ENCODE measurements at places on chromosomes 12 and 14.

- DNase-seq, result no peak
These were observed 490.3 kb downstream of the APAF1 start for GRCh38 chr12:99135376-99135775.

- DNase-seq, result no peak
These were observed 157.7 kb upstream of the TBX3 start for GRCh38 chr12:114841557-114842251.

DNA sequence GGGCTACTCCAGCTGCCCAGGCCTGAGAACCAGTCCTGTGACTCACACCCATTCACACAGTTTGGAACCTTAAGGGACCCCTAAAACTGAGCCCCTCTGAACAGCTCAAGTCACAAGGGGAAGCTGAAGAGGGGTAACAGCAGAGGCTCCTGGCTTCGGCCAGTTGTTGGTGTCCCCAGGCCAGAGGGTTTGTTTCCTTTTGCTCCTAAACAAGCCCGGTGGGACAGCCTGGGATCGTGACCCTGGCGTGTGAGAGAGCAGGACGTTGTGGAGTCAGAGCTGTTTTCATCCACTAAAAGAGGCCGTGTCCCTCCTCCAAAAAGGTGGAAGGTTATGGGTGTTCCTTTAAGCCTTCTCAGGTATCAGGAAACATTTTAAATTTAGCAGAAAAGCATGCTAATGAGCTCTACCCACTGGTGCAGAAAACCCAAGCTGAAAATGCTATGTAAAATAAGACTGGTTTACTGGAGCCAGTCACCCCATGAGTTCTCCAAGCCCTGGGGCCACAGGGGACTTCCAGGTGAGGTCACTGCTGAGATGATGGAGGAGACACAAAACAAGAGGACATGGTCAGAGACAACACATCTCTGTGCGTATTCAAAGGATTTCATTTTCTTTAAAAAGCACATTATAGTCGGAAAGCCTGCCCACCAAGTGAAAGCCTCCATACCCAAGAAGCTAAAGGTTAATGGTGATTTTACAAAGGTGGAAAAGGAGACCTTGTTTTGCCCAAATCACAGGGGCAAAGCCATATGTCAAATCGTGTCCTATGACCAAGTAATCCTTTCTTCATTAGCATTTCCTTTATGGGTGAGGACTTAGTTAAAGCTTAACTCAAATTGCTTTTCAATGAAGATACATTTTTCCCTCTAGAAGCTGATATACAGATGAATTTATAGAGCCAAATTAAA is 14.1 kb downstream of the PRKAB1 start:
- no peak for DNase-seq

GRCh38 chr12:99486277-99486676 is 161.3 kb upstream of the GARIN6 start:
- DNase-seq, result no peak

DNA sequence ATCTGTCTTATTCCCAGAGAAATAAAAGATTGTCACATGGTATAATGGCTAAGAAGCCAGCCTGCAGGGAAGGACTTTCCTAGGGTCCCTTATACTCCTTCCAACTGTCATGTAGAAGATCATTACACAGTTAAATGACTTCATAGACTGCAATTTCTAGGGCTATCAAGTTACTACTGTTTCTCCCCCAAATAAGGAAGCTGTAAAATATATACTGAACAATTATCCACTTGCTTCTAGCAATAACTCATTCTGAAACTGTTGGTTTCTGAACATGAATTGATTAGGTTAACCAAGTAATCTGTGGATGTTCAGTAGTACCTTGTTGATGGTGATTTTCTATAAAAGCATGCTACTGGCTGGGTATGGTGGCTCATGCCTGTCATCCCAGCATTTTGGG is 44.6 kb downstream of the A2ML1 start:
- DNase-seq, result no peak

- no peak for DNase-seq
These were observed 178.1 kb downstream of the SOX5 start for GRCh38 chr12:23771240-23771949.

GRCh38 chr14:77139540-77140358 is 1.8 kb downstream of the ZDHHC22 start:
- DNase-seq, result no peak

DNA sequence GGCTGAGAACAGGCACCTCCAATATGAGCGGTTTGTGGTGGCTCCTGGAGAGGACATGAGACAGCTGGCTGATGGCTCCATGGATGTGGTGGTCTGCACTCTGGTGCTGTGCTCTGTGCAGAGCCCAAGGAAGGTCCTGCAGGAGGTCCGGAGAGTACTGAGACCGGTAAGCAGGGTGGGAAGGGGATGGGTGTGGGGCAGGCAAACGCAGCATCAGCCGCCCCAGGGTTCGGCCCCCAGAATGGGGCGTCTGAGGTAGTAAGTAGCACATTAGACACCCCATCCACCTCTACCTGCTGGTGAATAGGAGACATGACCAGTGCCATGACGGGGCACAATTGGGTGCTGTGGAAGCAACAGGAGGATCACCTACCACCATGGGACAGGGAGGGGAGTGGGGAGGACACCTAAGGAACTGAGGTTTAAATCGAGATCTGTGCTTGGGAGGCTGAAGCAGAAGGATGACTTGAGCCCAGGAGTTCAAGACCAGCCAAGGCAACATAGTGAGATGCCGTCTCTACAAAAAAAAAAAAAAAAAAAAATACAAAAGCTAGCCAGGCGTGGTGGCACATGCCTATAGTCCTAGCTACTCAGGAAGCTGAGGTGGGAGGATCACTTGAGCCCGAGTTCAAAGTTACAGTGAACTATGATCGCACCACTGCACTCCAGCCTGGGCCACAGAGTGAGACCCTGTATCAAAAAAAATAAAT is 25.5 kb downstream of the ITGA7 start:
- DNase-seq, result no peak

GRCh38 chr12:103572312-103573045 is 14.6 kb upstream of the STAB2 start:
- no peak for DNase-seq

- no peak for DNase-seq
These were observed 40.9 kb downstream of the ATL1 start for GRCh38 chr14:50600849-50601248.

DNA sequence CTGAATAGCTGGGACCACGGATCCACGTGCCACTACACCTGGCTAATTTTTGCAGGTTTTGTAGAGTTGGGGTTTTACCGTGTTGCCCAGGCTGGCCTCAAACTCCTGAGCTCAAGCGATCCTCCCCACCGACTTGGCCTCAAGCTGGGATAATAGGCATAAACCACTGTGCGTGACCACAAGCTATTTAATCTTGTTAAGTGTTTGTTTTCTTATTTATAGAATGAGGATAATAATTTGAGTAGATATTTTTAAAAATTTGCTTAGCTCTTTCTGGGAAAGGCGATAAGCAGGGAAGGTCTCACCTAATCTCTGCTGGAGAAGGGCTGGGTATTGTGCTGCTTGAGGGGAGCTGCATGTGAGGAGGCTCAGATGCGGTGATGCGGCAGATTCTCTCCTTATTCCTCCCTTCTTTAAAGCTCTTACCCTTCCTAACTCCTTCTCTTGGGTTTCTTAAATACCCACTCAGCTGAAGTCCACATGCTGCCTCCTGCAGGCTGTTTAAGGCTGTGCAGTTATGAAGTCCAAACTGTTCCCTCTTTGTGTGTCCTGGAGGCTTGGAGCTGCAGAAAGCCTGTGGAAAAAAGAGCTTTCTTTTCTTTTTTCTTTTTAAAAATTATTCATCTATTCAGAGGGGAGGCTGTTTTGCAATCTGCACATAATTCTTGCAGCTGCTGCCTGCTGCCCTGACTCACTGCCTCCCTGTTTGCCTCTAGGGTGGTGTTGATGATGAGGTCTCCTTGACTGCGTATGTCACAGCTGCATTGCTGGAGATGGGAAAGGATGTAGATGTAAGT is 37.9 kb downstream of the A2ML1 start:
- DNase-seq, result no peak

- DNase-seq, result no peak
These were observed 54.2 kb downstream of the CCNK start for GRCh38 chr14:99535448-99535847.

- no peak for DNase-seq
These were observed 397.7 kb upstream of the RGS6 start for GRCh38 chr14:71534506-71534905.

All from NCI-H1417 treated with DMSO at 0.1 percent for 48 hours (cell line).